ENCODE measurements at places on chromosomes 4 and X.

DNA sequence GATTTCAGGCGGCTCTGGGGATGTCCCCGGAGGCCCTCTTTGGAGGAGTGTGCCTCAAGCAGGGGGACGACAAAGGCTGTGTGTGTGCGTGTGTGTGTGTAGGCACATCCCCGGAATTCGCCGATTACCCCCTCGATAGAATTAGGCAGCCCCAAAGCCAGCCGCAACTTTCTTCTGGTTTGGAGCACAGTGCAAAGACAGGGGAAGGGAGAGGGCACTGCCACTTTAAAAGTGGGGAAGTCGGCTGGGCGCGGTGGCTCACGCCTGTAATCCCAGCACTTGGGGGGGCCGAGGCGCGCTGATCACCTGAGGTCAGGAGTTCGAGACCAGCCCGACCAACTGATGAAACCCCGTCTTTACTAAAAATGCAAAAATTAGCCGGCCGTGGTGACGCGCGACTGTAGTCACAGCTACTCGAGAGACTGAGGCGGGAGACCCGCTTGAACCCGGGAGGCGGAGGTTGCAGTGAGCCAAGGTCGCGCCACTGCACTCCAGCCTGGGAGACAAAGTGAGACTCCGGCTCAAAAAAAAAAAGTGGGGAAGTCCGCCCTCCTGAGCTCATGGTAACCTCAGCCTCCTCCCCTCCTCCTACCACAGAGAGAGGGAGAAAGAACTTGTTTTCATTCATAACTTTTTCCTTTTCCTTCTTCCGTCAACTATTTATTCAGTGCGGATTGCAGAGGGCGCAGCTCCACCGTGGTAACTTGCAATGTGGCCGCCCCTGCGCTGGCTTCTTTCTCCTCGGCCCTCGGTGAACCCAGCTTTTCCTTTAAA lies 2.4 kb downstream of the SPRY1 start:
- DNase-seq: no peak

- DNase-seq: no peak
These were observed 78.7 kb upstream of the PCDH18 start for GRCh38 chr4:137610960-137611359.

DNA sequence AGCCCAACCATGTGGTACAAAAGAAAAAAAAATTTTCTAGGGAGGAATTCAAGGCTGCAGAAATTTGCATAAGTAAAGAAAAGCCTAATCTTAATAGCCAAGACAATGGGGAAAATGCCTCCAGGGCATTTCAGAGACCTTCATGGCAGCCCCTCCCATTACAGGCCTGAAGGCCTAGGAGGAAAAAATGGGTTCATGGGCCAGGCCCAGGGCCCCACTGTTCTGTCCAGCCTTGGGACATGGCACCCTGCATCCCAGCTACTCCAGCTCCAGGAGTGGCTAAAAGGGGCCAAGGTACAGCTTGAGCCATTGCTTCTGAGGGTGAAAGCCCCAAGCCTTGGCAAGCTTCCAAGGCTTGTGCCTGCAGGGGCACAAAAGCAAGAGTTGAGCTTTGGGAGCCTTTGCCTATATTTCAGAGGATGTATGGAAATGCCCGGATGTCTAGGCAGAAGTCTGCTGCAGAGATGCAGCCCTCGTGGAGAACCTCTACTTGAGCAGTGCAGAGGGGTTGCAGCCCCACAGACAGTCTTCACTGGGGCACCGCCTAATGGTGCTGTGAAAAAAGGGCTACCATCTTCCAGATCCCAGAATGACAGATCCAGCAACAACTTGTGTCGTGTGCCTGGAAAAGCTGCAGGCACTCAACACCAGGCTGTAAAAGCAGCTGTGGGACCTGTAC lies 111.0 kb downstream of the ANXA10 start:
- no peak for DNase-seq

GRCh38 chr4:37667197-37668100 lies 18.7 kb downstream of the RELL1 start:
- no peak for DNase-seq

DNA sequence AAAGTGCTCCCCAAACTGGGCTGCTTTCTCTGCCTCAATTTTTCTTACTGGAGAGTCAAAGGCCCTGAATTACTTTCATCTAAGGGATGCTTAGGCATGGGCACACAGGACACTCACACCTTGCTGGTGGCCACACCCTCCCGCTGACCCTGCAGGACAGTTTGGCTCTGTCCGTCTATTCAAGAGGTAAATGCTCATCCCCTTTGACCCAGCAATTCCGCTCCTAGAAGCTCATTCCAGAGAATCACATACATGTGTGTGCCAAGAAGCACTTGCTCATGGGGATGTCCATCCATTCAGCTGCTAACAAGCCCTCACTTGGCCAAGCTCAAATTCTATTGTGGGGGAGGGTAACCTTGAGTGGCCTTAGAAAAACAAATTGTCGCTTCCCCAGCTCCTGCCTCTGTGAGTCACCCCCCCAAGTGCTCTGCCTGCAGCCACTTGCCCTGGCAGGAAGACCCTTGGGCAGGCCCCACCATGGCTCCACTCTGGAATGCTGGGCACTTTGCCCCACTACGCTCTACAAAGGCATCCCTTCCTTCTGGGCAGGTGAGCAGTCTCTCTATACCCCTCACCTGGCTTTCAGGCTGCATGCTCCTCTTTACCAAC lies 54.5 kb downstream of the HTRA3 start:
- no peak for DNase-seq

DNA sequence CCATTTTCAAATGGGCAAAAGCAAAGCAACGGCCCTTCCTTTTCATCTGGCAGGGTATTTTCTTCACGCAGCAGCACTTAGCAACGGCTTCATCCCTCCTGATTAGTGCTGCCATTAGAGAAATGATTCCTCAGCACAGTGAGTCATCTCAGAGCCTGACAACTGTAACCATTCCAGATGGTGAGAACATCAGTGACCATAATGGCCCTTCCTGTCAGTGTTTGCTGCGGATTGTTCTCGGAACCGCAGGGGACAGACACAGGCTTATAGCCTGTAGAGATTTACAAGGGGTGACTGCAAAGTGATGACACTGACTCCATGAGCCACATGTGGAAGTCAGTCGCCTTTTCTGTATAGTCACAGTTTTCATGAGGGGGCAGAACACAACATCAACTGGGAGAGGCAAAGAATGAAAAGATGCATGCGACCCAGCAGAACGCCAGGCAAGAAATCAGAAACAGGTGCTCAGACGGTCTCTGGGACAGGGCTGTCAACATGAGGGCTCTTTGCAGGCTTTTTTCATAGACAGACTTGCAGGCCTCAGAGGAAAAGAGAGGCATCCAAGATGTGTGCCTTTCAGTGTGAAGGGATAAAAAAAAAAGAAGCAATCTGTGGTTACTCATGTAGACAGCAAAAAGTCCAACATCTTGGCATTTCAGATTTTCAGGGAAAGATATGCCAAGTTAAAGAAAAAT lies 69.9 kb upstream of the FBXW7 start:
- no peak for DNase-seq

Measured in esophagus squamous epithelium (tissue), 5 donors.